ENCODE measurements at places on chromosomes 5 and 9. TPM values are rescaled to one million over a fixed set of nuclear protein-coding genes. Genes with fewer than 3 reads are reported as not detected.

DNA sequence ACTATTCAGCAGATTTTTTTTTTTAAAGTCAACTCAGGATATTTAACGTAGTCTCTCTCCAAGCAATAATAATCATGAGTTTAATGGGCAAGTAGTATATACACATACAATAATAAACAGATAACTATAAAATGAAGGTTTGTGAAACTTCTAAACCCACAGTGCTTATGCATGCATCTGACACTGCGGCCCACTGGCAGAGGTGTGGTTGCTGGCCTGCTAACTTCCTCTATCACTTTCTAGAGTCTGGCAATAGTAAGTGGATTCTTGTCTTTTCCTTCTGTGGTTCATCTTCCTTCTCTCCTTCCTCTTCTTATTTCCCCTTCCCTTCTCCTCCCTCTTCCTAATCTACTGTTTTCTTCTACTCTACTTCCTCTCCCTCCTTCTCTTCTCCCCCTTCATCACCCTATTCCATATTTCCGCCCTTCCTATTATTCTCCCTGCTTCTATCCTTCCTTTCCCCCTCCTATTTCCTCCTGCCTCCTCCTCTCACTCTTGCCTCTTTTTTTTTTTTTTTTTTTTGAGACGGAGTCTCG is 18.6 kb upstream of the AGXT2 start:
- peaks cover 4% of the 10 kb centered on the region for H3K4me1 ChIP-seq
- no peak overlapping the region for H3K4me3 ChIP-seq
- DNase-seq: no peak
- no peak overlapping the region for H3K27ac ChIP-seq

- no peak overlapping the region for H3K4me3 ChIP-seq
- no peak for DNase-seq
- no peak overlapping the region for H3K27ac ChIP-seq
- H3K4me1 ChIP-seq: no peaks in the 10 kb centered on the region
- no peaks in the 10 kb centered on the region for H3K27me3 ChIP-seq
Measured at GRCh38 chr5:133921979-133922378, 46.4 kb downstream of the C5orf15 start.

DNA sequence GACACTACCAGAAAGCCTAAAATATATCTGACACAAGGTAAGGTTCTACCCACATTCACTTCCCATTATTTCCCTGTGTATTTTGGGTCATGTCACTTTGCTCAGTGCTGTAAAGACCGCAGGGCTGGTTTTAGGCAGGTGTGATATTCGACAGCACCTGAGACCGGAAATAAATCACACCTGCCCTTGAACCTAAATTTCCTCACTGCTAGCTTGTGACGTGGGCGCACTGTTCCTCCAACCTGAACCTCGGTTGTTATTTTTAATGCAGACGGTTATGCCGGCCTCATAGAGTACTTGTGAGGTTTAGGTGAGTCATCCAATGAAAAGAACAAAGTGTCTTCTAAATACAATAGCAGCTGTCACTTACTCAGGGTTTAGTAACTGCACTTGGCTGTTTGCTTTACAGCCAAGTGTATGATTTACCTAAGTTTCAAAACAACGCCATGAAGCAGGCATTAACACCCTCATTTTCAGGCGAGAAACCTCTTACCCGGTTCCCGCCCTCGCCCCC is 20.7 kb upstream of the ZNF782 start:
- H3K27ac ChIP-seq: no peak overlapping the region
- H3K27me3 ChIP-seq: peaks cover 34% of the 10 kb centered on the region
- peaks cover 22% of the 10 kb centered on the region for H3K4me1 ChIP-seq
- H3K4me3 ChIP-seq: peak overlapping the region; percentile 47
- no peaks in the 10 kb centered on the region for H3K36me3 ChIP-seq
- DNase-seq: no peak

GRCh38 chr5:96736937-96737336 is 70.8 kb downstream of the ERAP1 start:
- peaks cover 48% of the 10 kb centered on the region for H3K4me1 ChIP-seq
- H3K4me3 ChIP-seq: no peak overlapping the region
- DNase-seq: no peak
- H3K36me3 ChIP-seq: peaks cover 43% of the 10 kb centered on the region

DNA sequence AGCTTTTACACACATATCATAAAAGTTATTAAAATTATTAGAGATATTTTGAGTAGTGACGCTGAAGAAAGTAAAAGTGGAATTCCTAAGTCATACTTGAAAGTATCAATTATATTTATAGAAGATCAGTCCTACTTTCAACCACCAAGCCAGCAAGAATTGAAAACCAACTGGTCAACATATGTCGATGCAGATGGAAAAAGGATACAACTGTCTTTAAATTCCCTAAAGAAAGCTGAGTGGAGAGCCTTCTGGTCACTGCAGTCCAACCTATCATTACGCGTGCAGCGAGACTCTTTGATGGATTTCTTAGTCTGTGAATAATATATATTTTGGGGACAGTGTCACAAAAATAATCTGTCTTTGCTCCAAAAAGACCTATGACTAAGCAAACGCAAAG is 15.3 kb downstream of the MEF2C start:
- H3K36me3 ChIP-seq: no peaks in the 10 kb centered on the region
- no peaks in the 10 kb centered on the region for H3K27me3 ChIP-seq
- H3K4me3 ChIP-seq: no peak overlapping the region
- no peak for DNase-seq
- peaks cover 19% of the 10 kb centered on the region for H3K4me1 ChIP-seq

GRCh38 chr5:141003791-141004611 is 37.7 kb downstream of the PCDHAC2 start:
- H3K4me1 ChIP-seq: peaks cover 7% of the 10 kb centered on the region
- no peak overlapping the region for H3K4me3 ChIP-seq
- DNase-seq: no peak
- no peaks in the 10 kb centered on the region for H3K36me3 ChIP-seq
- H3K27ac ChIP-seq: no peak overlapping the region

Gene LIX1
- total RNA-seq: not detected

Gene HARS1
- total RNA-seq: 31.3 TPM

Gene ADGRD2
- not detected for total RNA-seq

Gene SPINK7
- not detected for total RNA-seq

Gene PRR7
- 2.1 TPM for total RNA-seq

Gene ABO
- 1.7 TPM for total RNA-seq

Gene SHOC1
- not detected for total RNA-seq
